Breast epithelium (tissue), 4 donors: ENCODE measurements at places on chromosomes 13 and 19. TPM values are rescaled to one million over a fixed set of nuclear protein-coding genes. Genes with fewer than 3 reads are reported as not detected.

PSPN gene
- 0.59 TPM for total RNA-seq

GFY gene
- total RNA-seq = not detected

MZT1 gene
- 5.6 TPM for total RNA-seq

PDX1 gene
- total RNA-seq = not detected

SLC7A10 gene
- total RNA-seq = 6.9 TPM

PLPP2 gene
- total RNA-seq = 166 TPM

FFAR2 gene
- not detected for total RNA-seq

SYNGR4 gene
- not detected for total RNA-seq

ATP4B gene
- total RNA-seq = not detected
